ENCODE measurements at places on chromosomes 6 and 20. TPM values are rescaled to one million over a fixed set of nuclear protein-coding genes. Genes with fewer than 3 reads are reported as not detected.

The CAGE1 gene
- 0.08 TPM for polyA plus RNA-seq

GRCh38 chr6:123806561-123806960, 2.9 kb downstream of the NKAIN2 start:
- no peak for DNase-seq

The ANGPT4 gene
- polyA plus RNA-seq = 0.20 TPM

DNA sequence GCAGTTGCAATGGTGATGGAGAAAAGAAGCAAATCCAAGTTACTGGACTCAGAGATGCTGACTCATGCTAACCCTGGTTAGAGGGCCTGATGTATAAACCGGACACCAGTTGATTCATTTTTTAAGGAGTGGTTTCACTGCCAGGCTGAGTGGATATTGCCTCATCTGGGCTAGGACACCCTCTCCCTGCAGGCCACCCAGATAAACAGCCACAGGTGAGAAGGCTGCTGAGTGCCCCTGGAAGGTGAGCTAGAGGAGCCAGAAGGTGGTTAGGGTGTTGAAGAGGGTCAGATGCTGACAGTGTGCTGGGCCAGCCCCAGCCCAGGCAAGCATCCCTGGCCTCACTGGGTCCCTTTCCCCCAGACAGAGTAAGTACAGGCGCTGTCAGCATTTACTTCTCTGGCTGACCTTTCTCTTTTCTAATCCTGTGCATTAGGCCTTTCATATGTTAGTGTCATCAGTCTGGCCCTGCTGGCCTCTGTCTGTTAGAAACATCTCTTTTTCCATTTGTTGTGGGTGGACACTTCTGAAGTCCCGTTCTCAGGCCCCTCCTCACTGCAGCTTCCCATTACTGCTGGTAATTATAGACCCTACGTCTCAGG, 13.5 kb downstream of the EPB41L1 start:
- DNase-seq = no peak

The FOXS1 gene
- 4.9 TPM for polyA plus RNA-seq

DNA sequence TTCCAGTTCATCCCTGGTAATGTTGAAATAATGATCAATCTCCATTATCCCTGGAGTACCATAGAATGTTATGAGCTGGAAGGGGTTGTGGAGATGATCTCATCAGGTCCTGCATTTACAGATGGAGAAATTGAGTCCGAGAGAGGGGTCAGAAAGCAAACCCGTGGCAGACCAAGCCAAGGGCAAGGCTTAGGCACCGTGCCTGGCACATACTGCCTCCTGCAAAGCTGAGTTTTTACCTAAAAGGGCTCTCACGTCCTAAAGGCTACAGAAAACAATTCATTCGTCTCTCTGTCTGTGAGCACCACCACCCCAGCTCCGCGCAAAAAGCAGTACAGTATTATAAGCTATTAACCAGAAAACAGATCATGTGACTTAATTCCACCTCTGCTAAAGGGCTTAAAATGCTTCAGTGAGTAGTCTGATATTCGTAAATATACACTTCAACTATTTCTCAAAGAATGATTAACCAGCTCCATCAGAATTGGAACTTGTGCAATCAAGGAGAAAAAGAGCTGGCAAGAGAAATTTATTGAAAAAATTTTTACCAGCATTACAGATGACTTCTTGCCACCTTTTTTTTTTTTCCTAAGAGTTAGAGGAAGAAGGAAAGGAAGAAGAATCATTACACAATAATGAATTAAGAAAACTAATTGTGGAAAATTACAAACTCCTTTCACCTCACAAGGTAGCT, 3.4 kb upstream of the PARD6B start:
- peak; percentile 84 for DNase-seq

DNA sequence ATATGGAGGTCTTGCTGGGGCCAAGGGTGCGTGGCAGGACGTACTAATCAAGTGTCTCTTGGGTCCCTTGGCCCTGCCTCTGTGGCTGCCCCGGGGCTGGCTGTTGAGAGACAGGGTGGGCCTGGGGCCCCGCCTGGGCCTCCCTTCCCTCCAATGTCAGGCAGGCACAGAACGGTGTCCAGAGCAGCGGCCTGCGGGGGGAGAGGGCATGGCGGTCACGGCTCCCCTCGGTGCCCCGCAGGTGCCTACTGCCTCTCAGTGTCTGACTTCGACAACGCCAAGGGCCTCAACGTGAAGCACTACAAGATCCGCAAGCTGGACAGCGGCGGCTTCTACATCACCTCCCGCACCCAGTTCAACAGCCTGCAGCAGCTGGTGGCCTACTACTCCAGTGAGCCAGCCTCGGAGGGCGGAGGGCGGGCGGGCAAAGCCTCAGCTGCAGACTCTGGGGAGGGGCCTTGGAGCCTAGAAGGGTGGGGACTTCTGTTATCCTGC, 50.0 kb downstream of the SRC start:
- no peak for DNase-seq

DNA sequence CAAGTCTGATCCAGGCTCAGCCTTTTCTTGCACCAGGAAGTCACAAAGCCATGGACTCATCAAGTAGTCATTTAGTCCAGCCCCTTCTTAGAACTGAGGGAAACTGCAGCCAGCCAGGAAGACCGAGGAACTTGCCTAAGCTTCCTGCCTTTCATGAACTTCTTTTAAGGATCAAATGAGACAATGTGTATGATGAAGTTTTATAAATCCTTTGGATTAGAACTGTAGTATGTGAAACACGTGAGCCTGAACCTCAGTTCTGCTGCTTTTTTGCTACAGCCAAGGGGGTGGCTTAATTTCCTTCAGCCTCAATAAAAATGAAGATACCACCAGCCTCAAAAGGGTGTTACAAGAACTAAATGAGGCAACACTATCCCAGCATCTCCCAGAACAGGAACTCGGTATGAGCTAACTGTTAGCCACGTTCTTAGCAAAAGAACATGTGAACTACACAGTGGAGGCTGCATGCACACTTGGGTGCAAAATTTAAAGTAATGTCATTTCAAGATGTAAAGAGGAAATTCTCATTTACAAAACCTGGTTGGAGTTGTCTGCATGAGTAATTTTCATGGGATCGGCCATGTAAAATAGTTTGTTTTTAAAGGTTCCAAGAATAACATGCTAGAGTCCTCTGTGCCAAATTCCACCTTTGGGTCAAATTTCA, 76.0 kb upstream of the TBC1D7 start:
- DNase-seq = no peak

The KCTD20 gene
- 49.2 TPM for polyA plus RNA-seq

DNA sequence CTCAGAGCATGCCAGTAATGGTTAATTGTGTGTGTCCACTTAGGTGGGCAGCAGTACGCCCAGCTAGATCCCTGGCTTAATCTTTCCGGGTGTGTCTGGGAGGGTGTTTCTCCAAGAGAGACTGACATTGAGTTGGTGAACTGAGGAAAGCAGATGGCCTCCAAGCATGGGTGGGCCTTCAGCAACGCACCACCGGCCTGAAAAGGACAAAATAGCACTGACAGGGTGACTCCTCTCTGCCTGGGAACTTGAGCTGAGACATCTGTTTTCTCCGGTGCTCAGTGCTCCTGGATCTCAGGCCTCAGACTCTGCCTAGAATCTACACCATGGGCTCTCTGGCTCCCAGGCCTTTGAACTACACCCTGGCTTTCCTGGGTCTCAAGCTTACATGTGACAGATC, 43.2 kb downstream of the C6orf118 start:
- DNase-seq = peak; percentile 26

DNA sequence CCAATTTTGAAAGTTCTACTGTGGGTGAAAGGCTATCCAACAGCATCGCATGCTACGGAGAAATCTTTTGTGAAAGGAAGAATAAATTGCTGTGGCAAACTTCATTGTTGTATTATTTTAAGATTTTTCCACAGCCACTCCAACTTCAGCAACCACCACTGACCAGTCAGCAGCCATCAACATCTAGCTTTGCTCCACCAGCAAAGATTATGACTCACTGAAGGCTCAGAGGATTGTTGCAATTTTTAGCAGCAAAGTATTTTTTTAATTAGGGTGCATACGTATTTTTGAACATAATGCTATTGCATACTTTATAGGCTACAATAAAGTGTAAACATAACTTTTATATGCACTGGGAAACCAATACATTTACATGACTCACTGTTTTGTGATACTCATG, 493.5 kb downstream of the TFAP2A start:
- DNase-seq = no peak

- DNase-seq = no peak
These were observed 3.5 kb downstream of the DLL1 start for GRCh38 chr6:170287371-170287876.

- DNase-seq = no peak
These were observed 42.7 kb upstream of the TNFRSF21 start for GRCh38 chr6:47352194-47352920.

The ARMH2 gene
- not detected for polyA plus RNA-seq

GRCh38 chr20:33299111-33299603, 16.1 kb downstream of the BPIFB1 start:
- DNase-seq = peak; percentile 36

DNA sequence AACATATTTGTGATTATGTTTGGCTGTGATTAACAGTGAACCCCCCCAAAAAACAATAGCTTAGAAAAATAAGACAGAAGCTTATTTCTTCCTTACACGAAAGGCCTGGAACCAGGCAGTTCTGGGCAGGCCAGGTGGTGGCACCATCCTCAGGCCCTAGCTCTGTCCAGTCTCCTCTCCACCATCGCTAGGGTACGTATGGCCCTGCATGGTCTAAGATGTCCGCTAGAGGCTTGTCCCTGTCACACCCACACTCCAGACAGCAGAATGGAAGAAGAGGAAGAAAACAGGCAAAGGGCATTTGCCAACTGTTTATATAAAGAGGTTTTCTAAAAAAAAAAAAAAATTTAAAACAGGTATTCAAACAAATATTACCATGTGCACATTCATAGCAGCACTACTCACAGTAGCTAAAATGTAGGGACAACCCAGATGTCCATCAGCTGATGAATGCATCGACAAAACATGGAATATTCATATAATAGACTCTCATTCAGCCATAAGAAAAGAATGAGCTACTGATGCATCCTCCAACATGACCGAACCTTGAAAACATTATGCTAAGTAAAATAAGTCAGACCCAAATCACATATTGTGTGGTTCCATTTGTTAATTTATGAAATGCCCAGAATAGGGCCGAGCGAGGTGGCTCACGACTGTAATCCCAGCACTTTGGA, 6.7 kb downstream of the TGM3 start:
- DNase-seq = no peak

GRCh38 chr6:6811128-6812009, 222.8 kb downstream of the LY86 start:
- DNase-seq = no peak

- no peak for DNase-seq
These were observed 75.8 kb downstream of the PREP start for GRCh38 chr6:105326833-105327770.

- DNase-seq = no peak
These were observed 2.5 kb upstream of the TEAD3 start for GRCh38 chr6:35499372-35499771.

- DNase-seq = no peak
These were observed 101.2 kb downstream of the PXDC1 start for GRCh38 chr6:3650076-3650958.

DNA sequence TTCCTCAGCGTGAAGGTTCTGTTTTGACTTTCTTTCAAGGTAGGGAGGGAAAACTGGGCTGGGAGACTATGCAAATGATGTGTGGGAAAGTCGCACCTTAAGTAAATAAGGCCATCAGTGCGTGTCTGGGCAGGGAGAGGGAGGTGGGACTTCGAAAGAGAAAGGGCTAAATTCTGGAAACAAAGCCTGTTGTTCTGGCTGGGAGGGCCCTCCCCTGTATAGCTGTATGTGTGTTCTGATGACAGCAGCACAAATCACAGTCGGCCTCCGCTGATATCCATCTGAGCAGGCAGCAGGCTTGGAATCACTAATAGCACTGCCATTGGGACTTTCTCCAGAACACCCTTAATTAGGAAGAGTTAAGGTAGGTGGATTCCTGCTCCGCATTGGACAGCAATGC, 19.2 kb downstream of the JAG1 start:
- DNase-seq = no peak

The CRIP3 gene
- polyA plus RNA-seq = 9.0 TPM

- no peak for DNase-seq
These were observed 24.7 kb upstream of the PYGB start for GRCh38 chr20:25223179-25223661.

- no peak for DNase-seq
These were observed 28.3 kb downstream of the L3MBTL3 start for GRCh38 chr6:130046671-130047070.

- no peak for DNase-seq
These were observed 423.4 kb upstream of the IMPG1 start for GRCh38 chr6:76495909-76496308.

The CST7 gene
- polyA plus RNA-seq = 0.33 TPM

GRCh38 chr6:43263314-43264178, 20.3 kb downstream of the TTBK1 start:
- no peak for DNase-seq

DNA sequence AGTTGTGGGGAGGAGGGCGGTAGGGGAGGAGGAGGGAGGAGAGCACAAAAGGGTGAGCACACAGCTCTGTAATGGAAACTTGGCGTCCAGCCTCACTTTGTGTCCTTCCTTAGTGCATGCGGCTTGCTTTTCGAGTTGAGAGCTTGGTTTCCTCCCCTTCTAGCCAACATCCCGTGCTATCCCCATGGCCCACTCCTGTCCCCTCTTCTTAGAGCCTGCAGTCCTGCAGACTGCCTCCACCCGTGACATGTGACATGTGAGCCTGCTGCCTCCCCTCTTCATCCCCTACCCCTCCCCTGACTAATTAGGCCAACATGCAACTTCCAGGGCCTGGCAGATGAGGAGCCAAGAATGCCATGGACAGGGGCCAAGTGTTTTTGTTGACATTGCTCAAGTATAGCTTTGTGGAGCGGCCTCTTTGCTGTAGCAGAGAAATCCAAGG, 63.2 kb downstream of the SLC24A3 start:
- DNase-seq = peak; percentile 89

DNA sequence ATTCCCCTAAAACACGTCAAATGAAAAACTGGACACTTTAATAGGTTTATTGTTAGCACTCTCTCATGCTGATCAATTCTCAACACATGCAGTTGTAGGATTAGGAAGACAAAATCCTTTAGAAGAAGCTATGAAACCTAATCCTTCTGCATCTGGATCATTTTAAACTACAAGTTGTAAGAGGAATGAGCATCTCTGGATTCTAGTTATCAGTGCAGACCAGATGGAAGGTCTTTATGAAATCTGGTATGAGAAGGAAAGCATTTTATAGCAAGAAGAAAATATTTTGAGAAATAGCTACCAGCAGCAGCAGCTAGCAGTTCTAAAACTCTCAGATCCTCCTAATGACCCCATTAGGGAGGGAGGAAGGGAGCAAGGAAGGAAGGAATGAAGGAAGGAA, 4.1 kb downstream of the HTR1E start:
- DNase-seq = no peak

GRCh38 chr6:161353208-161353613, 79.3 kb upstream of the AGPAT4 start:
- DNase-seq = no peak

GRCh38 chr6:82337688-82338257, 25.8 kb upstream of the TPBG start:
- DNase-seq = no peak

Data from renal cortex interstitium (tissue), 15 donors.